ENCODE measurements at places on chromosomes 1 and 21. TPM values are rescaled to one million over a fixed set of nuclear protein-coding genes. Genes with fewer than 3 reads are reported as not detected.

NBPF3 gene
- total RNA-seq, result 6.8 TPM

RNF207 gene
- total RNA-seq, result 8.6 TPM

LRRC53 gene
- total RNA-seq, result not detected

NTRK1 gene
- 3.5 TPM for total RNA-seq

WLS gene
- total RNA-seq, result 83.6 TPM

TMEM81 gene
- total RNA-seq, result 1.5 TPM

MT1HL1 gene
- not detected for total RNA-seq

AVPR1B gene
- not detected for total RNA-seq

- DNase-seq, result no peak
Measured at GRCh38 chr1:91821126-91821868, 64.7 kb downstream of the TGFBR3 start.

GRCh38 chr1:220880362-220880670 is 1.1 kb downstream of the HLX start:
- DNase-seq, result peak; percentile 70

GRCh38 chr1:228035844-228036243 is 29.0 kb downstream of the WNT3A start:
- DNase-seq, result peak; percentile 46

- DNase-seq, result no peak
Measured at GRCh38 chr21:38505654-38506523, 7.6 kb upstream of the ERG start.

- DNase-seq, result no peak
Measured at GRCh38 chr1:62407398-62408009, 29.3 kb upstream of the USP1 start.

DNA sequence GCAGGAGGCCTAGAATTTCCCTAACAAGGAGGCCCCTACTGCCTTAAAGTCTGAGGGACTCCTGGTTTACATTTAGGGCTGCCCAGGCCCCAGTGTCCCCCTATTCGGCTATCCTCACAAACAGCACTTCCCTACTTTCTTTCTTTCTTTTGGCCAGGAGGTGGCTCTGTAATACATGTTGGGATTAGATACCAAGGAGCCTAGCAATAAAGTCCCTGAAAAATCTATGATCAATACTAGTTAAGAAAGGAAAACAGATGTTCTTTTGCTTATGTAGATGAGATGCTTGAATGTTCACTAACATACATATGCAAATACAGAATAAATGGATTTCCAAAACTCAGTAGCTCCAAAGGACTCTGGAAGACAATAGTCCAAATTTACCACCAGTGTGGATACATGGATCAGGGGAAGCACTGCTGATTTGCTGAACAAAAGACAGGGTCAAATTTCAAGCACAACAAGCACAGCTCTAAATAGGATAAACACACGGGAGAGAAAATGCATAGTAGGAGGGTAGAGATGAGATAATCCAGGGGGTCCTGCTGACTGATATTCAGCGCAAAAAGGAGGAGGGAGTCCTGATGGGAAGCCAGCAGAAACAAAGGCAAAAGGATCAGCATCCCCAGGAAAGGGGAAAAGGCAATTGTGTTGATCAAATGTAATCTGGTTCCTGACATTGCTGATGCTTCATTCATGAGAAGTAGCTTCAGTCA is 240.0 kb downstream of the NUF2 start:
- no peak for DNase-seq

- no peak for DNase-seq
Measured at GRCh38 chr1:43582162-43582566, 51.5 kb downstream of the PTPRF start.

DNA sequence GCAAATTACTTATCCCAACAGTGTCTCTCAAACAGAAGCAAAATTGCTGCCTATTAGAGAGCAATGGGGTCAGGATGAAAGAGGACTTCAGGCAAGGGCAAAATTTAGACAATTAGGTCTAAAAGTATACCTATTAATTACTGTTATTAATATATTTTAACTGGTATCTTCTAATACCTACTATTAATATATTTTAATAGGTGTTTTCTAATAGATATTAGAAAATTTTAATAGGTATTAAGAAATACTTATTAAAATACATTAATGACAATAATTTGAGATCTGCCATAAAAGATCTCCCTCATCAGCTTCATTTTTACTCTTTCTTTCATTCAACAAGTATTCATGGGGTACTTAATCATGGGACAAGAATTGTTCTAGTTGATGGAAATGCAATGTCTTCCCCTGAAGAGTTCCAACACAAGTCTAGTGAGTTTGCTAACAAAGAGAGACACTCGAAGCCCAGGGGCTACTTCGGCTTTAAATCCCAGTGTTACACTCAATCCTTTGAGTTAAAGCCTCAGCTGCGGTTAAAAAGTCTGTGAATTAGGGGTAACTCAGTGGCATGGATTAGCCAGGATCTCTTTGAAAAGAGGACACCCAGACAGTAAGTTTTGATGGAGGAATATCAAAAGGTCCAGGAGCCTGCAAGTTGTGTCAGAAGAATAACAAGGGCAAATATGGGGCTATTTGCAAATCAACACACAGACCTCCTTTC is 44.1 kb downstream of the STYXL2 start:
- DNase-seq, result no peak

- DNase-seq, result peak; percentile 68
Measured at GRCh38 chr1:2787163-2787911, 14.2 kb downstream of the TTC34 start.

- no peak for DNase-seq
Measured at GRCh38 chr1:145897969-145898368, 11.9 kb downstream of the ITGA10 start.

DNA sequence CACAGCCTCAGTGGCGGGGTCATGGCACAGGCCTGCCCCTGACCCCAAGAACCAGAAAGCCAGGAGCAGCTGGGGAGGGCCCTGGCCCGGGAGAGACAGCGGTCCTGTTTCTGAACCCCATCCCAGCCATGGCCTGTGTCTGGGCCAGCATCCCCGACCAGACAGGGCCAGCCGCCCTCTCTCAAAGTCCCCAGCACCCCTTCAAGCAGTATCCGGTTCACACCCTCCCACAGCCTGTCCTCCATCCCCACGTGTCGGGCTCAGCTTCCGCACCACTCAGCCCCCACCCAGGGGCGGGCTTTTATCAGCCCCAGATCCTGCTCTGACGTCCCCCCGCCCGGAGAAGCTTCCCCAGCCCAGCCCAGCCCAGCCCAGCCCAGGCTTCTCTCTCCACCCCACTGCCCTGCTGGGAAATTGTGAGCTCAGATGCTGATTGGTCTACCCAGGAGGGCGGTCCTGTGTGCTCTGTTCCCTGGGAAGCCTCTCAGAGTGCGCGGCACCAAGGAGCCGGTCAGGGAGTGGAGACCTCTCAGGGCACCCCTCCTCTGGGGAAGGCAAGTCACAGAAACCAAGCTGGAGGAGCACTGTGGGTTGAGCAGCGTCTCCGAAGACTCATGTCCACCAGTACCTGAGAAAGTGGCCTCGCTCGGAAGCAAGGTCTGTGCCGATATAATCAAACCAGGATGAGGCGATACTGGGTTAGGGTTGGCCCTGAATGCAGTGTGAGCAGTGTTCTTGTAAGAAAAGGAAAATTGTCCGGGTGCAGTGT is 4.7 kb upstream of the FAAP20 start:
- DNase-seq, result peak; percentile 97

DNA sequence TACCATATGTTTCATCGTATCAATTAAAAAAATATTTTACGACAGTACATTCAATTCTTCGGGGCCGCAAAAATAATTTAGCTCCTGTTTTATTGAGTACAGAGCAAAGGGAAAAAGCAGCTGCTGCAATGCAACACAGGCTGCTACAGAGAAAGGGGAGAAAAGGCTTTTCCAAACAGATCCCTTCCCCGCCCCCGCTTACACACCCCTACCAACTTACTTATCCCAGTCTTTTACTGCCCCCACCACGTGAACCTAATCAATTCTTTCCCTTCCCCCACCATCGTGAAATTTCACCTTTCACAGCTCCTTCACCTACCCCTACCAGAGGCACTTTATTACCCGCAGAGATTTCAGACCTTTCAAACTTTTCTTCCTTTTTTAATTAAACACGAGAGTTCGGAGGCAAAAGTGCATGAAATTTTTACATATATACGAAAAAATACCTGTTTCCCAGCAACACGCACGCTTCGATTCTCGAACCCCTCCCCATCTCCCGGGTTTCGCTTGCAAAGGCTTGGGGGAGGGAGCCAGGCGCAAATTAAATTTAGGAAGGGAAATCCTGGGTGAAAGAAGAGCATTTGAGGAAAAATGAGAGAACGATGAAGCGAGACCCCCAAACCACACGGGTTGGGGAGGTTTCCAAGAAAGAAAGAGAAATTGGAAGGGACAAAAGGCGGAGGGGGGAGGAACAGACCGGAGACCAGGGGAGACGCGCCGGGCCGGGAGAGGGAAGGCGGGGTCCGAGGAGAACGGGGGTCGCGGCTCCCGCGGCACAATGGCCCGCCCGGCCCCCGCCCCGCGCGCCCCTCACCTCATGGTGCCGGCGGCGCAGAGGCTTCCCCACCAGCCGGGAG is 823 bp downstream of the ENAH start:
- no peak for DNase-seq

- no peak for DNase-seq
Measured at GRCh38 chr1:21229246-21230000, 52.7 kb upstream of the EIF4G3 start.

- DNase-seq, result no peak
Measured at GRCh38 chr21:38273745-38274542, 17.2 kb downstream of the KCNJ15 start.
